ENCODE measurements at places on chromosomes 7 and 10.

- no peak for DNase-seq
Measured at GRCh38 chr10:94133239-94133638, 139.5 kb downstream of the PLCE1 start.

DNA sequence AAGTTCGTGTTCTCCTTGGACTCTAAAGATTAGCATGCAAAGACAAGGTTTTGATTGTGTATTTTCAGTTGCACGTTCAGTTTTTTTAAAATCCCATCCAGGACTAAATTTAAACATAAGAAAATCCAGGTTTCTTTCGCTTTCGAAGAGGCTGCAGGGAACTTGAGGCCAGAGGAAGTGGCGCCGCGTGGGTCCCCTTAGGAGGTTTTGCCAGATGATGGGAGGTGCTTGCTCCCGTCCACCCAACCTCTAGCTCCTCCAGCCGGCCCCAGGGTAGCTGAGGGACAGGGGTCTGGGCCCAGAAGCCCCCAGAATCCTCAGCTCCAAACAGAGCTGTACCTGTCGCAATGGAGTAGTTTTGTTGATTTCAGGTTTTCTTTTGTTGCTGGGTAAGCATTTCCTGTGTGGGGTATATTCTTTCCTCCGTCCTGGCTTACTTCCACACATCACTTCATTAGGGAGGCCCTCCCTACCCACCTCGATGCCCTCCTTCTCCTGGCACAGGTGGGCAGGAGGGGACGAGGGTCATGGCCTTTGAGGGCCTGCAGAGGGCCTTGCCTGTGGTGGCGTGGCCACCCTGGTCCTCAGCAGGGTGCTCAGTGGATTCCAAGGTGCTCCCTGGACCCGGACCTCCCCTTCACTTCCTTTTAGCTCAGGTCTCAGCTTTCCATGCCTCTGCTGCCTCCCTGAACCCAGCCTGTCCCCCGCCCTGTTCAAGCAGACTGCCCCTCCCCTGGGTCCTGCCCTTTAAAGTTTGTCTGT is 32.6 kb downstream of the LHPP start:
- no peak for DNase-seq

DNA sequence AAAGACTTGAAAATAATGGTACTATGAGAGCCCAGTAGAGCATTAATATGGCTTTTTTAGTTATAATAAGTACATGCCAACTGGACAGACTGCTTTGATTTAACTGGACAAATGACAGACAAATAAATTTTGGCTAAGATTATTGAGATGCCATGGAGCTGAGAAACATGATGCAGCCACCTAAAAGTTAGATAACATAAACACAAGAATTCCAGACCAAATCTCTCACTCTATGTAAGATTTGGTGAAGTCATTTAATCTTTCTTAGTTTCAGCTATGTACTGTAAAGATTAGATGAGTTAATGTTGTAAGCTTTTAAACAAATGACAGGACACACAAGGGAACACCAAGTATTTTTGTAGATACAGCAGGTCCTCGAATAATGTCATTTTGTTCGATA is 118.2 kb downstream of the CACNA2D1 start:
- DNase-seq = no peak

- no peak for DNase-seq
Measured at GRCh38 chr10:6416892-6417512, 163.1 kb downstream of the PRKCQ start.

GRCh38 chr10:35378541-35379210 is 42.4 kb downstream of the CCNY start:
- no peak for DNase-seq

DNA sequence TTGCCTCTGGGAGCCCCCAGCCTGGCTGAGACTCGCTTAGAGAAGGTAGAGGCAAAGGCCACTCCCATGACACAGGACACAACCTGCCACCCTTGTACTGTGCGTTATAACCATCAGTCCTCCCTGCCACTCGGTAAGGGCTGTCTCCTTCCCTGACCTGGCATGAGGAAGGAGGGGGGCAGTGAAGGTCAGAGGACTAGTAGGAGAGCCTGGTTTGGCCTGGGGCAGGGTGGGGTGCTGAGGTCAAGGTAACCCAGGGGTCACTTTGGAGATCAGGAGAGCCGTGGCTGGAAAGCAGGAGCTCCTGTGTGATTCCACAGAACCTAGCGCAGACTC is 6.9 kb upstream of the TNRC18 start:
- DNase-seq = no peak

DNA sequence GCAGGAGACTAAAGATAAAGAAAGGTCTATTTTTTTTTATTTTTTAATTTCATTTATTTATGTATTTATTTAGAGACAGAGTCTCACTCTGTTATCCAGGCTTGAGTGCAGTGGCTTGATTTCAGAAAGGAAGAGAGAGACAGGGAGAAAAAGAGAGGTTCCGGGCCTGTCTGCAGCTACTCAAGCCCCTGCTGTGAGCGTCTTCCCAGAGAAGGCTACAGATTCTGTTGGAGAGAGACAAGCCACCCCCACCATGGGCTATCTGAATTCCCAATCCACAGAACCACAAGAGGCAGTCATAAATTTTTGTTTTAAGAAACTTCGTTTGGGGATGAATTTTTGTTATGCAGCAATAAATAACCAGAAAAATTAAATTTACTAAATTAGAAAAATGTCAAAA is 68.1 kb downstream of the CALN1 start:
- no peak for DNase-seq

- peak; percentile 47 for DNase-seq
Measured at GRCh38 chr10:329361-330099, 194.3 kb downstream of the ZMYND11 start.

DNA sequence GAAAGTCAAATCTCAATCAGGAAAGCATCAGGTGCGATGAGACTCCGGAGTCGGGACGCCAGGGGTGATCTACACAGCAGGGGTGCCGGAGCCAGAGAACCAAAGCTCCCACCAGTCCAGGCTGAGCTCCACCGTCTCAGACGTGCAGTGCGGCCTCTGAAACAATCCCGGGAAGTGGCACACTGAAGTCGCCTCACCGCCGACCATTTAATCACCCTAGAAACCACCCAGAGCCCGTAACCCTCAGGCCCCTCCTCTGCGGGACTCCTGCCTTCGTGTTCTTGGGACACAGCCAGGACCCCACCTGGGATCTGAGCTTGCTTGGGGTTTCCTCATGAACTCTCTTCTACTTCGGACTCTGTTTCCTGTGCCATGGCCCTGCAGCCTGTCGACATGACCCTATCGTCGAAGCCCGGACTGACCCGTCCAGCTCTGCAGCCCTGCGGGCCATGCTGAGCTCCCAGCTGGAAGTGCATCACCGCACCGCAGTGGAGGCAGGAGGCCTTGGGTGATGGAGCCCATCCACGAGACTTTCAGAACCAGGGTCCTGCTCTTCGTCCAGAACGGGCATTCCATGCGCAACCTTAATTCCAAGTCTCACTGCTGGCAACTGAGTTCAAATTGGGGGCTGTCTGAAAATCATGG is 266.4 kb downstream of the PTPRN2 start:
- no peak for DNase-seq

GRCh38 chr10:125114761-125115391 is 45.5 kb downstream of the CTBP2 start:
- no peak for DNase-seq

DNA sequence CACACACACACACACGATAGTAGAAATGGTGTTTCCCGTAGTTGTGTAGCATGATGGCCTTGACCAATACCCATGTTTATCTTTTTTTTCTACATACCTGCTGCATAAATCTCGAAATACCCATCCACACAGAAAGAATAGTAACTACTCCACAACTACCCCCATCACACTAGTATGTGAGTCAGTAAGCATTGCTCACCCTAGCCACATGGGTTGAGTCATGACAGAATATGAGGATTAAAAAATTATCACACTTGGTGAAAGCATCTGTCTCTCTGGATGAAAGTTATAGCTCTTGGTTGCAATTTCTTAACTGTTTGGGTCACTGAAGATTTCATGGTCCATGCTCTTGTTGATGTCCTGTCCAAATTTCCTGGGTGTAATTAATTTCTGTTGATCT is 103.4 kb upstream of the MDFIC start:
- no peak for DNase-seq

DNA sequence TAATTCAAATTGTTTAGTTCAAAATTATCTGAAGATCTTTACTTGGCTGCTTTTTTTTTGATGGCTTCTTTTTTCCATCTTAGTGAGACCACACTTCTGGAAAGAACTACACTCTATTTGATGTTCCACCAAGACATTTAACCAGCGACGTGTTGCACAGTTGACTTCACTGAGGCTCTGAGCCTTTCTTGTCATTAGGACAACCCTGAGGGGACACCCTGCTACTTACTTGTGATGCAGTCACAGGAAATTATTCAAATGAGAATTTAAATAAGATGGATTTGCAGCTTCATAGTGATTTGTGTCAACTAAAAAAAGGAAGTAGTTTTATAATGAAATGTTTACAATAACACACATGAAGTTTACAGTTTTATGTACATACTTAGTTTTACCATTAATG is 25.6 kb upstream of the PIK3CG start:
- no peak for DNase-seq

- DNase-seq = no peak
Measured at GRCh38 chr7:50803359-50804337, 21.0 kb upstream of the GRB10 start.

- no peak for DNase-seq
Measured at GRCh38 chr7:12864470-12865046, 177.1 kb downstream of the ARL4A start.

DNA sequence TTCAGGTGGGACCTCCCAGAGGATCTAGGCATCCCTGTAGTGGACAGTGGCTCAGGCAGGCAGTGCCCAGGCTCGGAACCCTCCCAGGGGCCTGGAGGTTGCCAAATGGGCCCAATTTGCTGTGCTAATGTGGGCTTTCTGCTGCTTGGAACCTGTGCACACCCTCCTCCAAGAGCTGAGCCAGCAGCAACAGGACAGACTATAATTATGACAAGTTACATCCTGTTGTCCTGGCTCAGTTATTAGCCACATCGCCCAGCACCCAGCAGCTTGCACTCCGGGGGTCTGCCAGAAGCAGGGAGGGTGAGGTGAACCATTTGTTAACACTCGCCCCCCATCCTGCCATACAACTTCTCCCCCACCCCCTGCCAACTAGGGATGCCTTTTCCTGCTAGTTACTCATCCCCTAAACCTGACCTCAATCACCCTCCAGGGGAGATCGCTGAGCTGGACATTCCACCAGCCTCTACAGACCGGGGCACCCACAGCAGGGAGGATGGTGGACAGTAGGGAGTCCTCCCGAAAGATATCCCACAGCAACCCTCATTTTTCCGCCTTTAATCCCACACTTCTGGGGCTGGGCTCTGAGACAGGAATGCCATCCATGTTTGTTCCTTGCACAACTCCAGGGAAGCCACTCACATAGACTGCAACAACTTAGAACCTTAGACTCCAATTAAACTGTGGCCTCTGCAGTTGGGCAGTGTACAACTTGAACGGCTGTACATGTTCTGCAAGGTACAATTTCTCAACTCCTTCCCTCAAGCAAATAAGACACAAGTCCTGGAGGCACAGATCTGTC is 7.9 kb upstream of the MYL10 start:
- no peak for DNase-seq

DNA sequence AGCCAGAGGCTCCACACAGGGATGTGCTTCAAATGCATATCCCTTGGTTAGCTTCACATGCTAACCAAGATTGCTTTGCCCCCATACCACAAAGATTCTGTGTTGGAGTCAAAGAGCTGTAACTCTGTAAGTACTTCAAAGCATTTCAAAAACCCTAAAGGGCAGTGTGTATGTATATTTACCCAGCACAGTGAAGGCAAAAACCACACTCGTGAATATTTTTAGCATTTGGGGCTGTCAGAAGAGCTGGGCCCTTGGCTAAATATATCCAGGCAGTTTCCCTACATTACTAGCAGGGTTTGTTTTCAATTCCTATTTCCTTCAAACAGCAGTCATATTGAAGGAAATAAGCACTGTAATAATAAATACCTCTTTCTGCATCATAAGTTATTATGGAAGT is 84.2 kb upstream of the STEAP1B start:
- DNase-seq = no peak

DNA sequence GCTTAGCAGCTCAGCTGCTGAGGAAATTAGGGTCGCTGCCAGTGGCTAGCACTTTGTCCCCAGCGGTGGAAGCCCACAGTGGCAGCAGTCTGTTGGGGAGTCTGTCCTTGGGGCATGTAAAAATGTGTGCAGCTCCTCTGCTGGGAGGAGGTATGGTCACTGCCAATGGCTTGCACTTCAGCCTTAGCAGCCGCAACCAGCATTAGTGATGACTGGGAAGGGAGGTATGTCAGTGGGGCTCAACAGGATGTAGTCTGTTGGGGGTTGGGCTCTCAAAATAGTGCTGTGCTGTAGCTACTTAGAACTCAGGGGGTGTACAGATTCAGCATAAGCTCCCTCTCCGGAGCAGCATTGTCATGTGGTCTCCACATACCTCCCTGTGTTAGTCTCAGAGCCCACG is 189.9 kb downstream of the ZEB1 start:
- no peak for DNase-seq

DNA sequence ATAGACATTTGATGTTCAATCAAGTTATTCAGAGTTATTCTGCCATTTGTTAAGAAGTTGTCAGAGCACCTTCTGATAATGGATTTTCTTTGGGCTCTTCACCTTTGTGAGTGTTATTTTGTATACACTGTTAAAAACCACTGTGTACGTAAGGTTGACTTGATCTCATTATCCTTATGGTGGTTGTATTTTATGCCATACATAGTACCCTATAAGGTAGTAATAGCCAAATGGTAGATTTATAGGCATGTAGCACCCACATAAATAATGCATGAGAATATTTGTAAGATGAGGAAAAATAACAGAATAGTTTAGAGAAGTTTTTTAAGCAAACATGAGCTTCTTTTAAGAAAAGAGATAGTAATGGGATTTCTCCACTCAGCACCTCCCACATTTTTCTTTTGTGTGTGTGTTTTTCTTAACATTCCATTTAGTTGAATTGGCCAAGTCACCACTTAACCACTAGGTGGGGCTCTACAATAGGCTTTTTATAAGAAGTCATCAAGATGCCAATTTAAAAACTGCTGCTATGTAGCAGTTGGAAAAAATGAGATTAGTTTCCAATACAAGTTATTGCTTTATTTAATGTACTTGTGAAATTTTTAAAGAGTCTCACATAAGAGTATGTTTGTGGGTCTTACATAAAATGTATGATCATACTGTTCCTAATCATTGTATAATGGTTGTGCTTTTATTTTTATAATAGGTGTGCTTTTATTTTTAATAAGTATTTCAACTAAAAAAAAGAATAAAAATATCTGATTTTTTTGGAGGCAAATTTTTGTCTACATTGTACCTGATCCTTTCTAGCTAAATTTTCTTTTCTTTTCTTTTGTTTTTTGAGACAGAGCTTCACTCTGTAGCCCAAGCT is 41.1 kb upstream of the STMP1 start:
- peak; percentile 29 for DNase-seq

DNA sequence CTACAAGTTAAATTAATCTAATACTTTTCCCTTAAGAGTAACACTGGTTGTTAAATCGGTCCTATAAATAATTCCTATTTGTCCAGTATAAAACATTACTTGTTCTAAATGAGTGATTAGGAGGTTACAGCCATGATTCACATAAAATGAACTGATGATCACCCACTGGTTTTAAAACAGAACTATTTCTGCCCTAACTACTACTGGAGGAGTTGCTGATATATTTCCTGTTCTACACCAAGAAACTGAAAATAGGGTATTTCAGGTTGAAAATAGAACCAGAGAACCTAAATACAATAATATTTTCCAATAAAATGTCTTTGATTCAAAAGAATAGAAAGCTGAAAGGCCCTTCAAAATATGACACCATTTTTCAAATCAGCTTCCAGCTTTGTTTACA is 30.9 kb downstream of the DNAJC1 start:
- DNase-seq = no peak

- peak; percentile 24 for DNase-seq
Measured at GRCh38 chr7:7970237-7970530, 1.6 kb downstream of the GLCCI1 start.
